ENCODE measurements at places on chromosomes 4 and X.
A peak's percentile ranks its signal among the peaks of the same experiment; 100 is the strongest.

DNA sequence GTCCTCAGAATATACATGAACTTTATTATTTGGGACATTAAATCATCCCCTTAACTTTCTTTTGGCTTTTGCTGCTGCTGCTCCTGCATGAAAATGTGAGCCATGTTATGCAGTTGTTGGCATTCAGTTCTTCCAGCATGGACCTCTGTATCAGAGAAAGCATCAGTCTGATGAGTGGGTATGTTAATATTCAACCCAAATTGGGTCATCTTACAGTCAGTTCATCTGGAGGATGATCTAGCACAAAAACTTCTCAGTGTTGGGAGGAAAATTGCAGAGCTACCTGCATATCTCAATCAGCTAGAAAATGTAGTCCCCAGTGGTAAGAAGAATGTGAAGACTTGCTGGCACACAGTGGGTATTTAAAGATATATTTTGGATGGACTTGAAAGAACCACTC is 96.7 kb downstream of the IL1RAPL2 start:
- no peak for DNase-seq

DNA sequence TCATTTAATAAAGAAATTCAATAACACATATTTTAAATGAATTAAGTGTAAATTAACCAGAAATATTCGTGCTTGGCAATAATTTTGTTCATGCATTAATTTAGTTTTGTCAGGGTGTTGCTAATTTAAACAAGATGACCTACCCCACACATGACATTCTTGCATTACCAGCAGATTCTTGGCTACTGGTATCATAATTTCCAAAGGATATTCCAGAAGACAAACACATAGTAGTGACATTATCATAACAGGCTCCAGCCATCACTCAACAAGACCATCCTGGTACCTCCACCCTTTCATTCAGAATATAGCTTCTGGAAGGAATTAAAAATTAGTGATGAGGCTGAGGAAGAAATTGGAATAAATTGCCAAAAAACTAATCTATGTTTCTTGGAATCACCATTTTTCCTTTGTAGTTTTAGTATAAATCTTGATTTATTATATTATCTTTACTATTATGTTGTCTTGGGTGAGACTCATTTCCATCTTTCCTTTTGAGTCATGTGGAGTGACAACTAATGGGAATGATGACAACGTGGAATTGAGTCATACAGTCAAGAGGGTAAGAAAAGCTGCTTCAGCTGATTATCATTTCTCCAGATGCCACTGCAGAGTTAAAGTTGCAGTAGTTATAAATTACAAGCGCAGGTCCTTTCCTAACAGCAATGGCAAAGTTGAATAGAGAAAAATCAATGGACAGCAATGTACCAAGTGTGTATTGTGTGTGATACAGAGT is 30.9 kb upstream of the HHIP start:
- DNase-seq = no peak

- DNase-seq = no peak
These were observed 622.7 kb downstream of the RAB28 start for GRCh38 chr4:12861422-12861821.

DNA sequence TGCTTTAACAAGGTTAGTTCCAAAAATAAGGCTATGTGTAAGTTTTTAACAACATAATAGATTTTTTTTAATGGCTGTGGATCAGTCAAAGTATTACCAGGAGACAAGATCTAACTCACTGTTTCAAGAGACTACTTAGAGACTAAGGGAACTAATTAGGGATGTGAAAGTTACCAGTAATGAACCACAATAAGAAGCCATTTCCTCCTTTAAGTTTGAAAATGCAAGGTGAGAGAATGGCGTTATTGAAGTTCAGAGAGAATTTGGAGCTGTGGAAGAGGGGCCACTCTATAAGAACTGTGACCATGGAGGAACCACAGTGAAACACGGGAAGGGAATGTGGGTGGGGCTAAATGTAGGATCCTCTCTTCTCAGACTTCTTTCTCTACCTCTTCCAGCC is 624.2 kb downstream of the GLUD2 start:
- no peak for DNase-seq

GRCh38 chr4:712093-712492 is 6.5 kb downstream of the PCGF3 start:
- no peak for DNase-seq

DNA sequence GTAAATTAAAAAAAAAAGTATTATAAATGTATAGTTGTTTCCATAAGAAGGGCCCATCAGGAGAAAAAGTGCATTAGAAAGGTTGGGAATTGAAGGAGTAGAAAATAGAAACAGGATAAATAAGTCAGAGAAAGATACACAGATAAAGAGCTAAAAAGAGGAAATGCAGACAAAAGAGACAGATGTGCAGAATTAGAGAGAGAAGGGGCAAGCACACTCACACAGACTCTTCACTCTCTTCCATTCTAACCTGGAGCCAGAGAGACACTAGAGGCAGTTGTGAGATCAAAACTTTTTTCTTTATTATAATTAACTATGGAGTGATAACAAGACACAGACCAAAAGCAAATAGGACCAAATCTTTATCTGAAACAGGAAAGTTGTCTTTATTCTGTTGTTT is 134.1 kb downstream of the CEP135 start:
- DNase-seq = no peak

DNA sequence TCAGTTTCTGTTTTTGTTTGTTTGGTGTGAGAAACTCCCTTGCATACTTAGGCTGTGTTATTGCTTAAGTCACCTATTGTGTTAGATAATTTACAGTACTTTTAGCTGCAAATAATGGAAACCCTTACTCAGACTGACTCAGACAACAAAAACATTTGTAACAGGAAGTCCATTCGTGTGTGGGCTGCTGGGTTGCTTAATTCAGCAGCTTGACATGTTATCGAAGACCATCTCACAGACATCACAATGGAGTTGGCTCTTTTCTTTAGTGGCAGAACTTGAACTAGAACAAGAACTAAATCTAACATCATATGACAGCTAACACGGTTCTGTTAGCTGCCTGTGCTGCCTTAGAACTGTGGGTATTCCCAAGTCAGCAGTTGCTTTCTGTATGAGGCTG is 9.9 kb upstream of the GABRE start:
- DNase-seq = no peak

DNA sequence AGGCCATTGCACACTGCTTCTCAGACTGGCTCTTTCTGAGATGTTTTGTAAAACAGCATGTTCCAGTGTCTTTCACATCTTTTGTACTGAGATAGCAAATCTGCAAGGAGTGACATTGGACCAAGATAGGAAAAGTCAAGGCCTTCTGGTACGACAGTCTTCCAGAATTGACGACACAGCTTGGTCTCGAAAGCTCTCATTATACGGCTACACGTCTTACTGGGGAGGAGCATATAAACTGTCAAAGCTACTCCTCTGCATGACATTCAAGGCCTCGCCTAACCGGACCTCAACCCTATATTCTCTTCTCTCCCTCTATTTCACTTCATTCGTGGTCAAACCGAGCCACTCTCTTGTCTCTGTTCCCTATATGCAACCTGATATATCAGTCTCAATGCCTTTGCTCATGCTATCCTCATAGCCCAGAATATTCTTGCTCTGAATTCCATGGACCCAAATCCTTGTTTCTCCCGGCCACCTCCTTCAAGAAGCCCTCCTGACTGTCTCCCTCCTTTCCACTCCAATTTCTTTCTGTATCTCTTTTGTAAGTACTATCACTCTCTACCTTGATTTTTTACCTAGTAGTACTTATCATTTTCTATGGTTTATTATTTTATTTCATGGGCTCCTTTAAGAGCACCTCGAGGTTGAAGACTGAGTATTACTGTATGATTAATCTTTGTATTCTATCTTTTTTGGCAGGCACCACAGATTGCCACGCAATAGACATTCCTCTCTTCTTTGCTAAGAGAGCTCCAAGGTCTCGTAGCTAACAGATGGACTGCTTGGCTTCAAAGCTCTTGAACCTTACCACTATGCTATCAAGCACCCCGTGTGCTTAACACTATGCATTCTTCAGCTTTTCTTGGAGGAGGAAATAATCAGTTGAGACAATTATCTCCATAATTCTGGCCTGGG is 35.1 kb downstream of the RBM47 start:
- DNase-seq = no peak

- DNase-seq = no peak
These were observed 22.1 kb downstream of the CD99 start for GRCh38 chrX:2712890-2713840.

DNA sequence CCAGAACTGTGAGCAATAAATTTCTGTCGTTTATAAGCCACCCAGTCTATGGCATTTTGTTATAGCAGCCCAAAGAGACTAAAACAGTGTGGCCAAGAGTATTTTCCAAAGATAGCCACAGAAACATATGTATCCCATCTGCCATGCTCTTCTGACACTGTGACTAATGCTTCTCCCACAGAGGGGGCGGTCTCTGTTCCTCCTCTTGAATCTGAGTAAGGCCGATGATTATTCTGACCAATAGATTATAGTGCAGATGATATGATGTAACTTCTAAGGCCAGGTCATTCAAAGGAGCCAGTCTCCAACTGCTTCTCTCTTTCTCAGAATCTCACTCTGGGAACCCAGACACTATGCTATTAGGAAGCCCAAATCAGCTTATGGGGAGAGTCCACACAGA is 570.7 kb downstream of the BCOR start:
- no peak for DNase-seq

GRCh38 chrX:153897899-153898298 is 6.6 kb upstream of the AVPR2 start:
- DNase-seq = no peak

DNA sequence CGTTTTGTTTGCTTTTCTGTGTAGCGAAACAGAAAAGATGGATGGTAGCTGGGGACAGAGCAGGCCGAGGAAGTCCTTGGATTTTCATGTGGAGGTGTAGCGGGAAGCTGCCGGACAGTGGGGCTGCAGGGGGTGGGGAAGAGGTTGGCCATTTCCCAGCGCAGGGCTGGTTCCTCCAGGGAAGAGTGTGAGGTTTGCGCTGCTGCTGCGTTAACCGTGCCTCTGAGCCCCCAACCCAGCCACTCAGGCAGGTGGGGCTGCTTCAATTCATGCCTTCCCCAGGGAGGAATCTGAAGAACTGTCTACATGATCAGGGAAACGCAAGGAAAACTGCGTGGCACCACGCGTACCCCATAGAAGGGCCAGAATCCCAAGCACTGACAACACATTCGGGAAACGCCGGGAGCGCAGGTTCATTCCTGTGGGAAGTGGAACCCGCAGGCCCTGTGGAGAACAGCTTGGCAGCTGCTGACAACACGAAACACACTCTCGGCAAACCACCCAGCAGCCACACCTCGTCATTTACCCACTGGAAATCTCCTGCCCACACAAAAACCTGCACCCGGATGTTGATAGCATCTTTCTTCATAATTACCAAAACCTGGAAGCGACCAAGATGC is 57.7 kb downstream of the PCGF3 start:
- no peak for DNase-seq

DNA sequence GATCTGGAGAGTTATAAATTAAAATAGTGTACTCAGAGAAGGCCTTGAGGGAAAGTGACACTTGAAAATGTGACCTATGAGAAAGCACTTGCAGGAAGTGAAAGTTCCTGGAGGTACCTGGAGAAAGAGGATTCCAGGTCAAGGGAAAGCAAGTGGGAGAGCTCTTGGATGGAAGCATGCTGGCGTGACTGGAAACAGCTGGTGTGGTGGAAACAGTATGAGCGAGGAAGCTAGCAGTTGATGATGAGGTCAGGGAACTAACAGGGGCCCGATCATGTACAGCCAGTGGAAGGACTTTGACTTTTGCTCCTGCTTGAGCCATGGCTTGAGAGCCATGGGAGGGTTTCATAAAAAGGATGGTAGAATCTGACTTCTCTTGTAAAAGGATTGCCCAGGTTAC is 9.5 kb upstream of the CLCN5 start:
- no peak for DNase-seq

DNA sequence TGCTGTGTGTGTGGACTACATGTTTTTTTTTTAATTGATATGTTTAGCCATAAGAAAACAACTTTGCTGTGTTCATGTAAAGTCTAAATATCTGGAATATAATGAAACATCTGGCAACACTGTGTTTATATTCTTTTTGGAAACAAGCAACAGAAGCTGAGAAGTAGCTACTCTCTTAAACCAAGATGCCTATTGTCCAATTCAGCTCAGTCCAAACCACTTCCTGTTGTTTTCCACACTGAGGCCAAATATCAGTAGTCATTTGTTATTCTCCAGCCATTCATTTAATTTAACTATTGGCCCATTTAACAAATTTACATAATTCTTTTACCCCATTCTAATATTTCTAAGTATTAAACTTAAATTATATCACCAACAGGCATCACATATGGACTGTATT is 903.0 kb upstream of the SLIT2 start:
- DNase-seq = no peak

GRCh38 chrX:148856505-148856904 is 356.1 kb downstream of the AFF2 start:
- DNase-seq = no peak

GRCh38 chr4:86939729-86940575 is 5.1 kb downstream of the AFF1 start:
- no peak for DNase-seq

DNA sequence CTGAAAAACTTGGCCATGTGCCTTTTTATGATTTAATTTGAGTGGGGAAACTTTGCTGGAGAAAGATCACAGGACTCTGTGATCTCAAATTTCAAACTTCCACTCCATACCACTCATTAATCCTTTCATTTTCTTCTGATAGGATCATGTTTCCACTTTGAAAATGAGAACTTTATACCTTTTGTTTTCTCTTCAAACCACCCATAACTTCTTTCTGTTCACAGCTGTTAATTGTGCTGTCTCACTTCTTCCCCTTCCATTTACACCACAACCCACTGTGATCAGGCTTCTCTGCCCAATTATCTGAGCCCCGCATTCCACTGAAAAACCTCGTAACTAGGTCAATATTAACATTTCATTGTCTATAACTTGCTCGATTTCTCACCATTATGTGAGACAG is 47.0 kb upstream of the ARSJ start:
- DNase-seq = no peak

- DNase-seq = peak; percentile 9
These were observed 8.8 kb downstream of the DDX53 start for GRCh38 chrX:23008431-23009099.

DNA sequence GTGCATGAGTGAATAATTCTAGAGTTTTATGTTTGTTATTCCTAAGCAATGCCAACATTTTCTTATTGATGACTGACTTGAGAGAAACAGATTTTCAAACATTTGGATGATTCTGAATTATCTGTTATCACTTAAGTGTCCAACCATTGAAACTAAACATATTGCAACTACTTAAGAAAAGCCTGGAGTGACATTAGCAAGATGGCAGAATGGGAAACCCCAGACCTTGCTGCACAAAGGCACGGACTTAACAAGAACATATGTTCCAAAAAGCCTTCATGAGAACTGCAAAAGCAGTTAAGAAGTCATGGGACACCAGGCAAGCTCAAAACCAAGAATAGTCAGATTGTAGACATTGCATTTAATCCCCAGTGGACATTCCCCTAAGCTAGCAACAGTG is 215.1 kb downstream of the DCHS2 start:
- no peak for DNase-seq

DNA sequence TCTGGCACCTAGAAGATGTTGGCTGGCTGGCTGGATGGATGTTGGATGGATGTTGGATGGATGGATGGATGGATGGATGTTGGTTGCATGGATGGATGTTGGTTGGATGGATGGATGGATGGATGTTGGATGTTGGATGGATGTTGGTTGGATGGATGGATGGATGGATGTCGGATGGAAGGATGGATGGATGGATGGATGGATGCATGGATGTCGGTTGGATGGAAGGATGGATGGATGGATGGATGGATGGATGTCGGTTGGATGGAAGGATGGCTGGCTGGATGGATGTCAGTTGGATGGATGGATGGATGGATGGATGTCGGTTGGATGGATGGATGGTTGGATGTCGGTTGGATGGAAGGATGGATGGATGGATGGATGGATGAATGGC is 96.7 kb downstream of the PSAPL1 start:
- no peak for DNase-seq

Data from NCI-H2029 (cell line).